ENCODE measurements at places on chromosomes 2 and 18. TPM values are rescaled to one million over a fixed set of nuclear protein-coding genes. Genes with fewer than 3 reads are reported as not detected.

The MREG gene
- total RNA-seq = 2.8 TPM

The SEPTIN10 gene
- total RNA-seq = 96.1 TPM

The PLCL1 gene
- 4.3 TPM for total RNA-seq

The FBLN7 gene
- 17.7 TPM for total RNA-seq

The KRTCAP3 gene
- 0.39 TPM for total RNA-seq

The ROCK2 gene
- 47.0 TPM for total RNA-seq

The CD226 gene
- total RNA-seq = 0.69 TPM

The DNAH7 gene
- 0.46 TPM for total RNA-seq

The NGEF gene
- 5.7 TPM for total RNA-seq

The ZSCAN30 gene
- total RNA-seq = 21.9 TPM

The ZC3H6 gene
- total RNA-seq = 5.9 TPM

The SULT1C2 gene
- total RNA-seq = 0.23 TPM

The NBAS gene
- total RNA-seq = 110 TPM

The DYNAP gene
- not detected for total RNA-seq

The ARHGEF4 gene
- 4.7 TPM for total RNA-seq

The AQP12B gene
- not detected for total RNA-seq

The SP5 gene
- total RNA-seq = not detected

The LIMS1 gene
- total RNA-seq = 87.2 TPM

The CD8B2 gene
- not detected for total RNA-seq

The HRH4 gene
- 0.07 TPM for total RNA-seq

The MRPL33 gene
- 67.6 TPM for total RNA-seq

The APCDD1 gene
- total RNA-seq = 8.2 TPM

The CYTIP gene
- 5.5 TPM for total RNA-seq

The RESP18 gene
- not detected for total RNA-seq

The IL37 gene
- total RNA-seq = not detected

The CYP1B1 gene
- total RNA-seq = 92.9 TPM

The AKAIN1 gene
- not detected for total RNA-seq

The GNAL gene
- total RNA-seq = 0.20 TPM

The KIAA2012 gene
- not detected for total RNA-seq

The LINC00305 gene
- total RNA-seq = not detected

The FIGN gene
- 2.7 TPM for total RNA-seq

The ABCB11 gene
- total RNA-seq = 0.13 TPM

The SH3BP4 gene
- total RNA-seq = 35.6 TPM

The SUCLG1 gene
- total RNA-seq = 42.5 TPM

The SLC4A3 gene
- 4.0 TPM for total RNA-seq

The CDH2 gene
- total RNA-seq = 368 TPM

The FEV gene
- not detected for total RNA-seq

The LYPD1 gene
- total RNA-seq = 12.8 TPM

The CYP27C1 gene
- under 0.01 TPM for total RNA-seq

The CAPN14 gene
- total RNA-seq = 0.26 TPM

The DCC gene
- not detected for total RNA-seq

The NBEAL1 gene
- 80.3 TPM for total RNA-seq

The PREB gene
- total RNA-seq = 43.3 TPM

All from smooth muscle cell of the pulmonary artery (primary cell).